ENCODE measurements at places on chromosomes 5 and 9.

GRCh38 chr5:78792345-78793055, 143.9 kb upstream of the LHFPL2 start:
- no peak for DNase-seq

DNA sequence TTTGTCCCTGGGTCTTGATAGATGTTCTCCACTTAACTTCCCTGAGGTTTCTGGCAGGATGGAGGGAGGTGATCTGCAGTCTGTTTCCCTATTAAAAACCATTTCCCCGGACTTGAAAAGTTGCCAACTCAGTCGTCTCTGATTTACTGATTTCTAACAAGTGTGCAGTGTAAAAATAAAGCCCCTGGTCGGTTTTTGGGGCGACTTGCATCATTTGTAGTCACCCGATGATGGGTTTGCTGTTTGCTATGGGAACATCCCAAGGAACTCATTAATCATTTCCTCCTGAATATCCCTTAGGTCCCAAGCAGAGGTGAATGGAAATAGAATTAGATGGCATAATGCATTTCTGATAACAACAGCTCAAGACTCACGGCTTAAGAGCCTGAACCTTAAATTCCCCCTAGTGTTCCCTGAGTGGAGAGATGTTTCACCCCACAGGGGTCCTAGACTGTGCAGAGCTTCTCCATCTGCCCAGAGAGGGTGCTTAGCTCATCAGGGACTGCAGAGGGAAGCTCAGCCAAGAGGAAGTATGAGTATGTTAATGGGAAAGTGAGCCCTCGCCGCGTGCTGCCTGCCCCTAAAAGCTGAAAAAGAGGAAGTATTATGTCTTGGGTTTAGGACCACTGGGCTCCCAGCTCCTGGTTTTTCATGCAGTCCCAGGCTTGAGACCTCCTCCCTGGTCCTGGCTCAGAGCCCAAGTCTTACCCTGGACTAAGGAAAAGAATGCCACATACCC, 115.1 kb upstream of the DAP start:
- no peak for DNase-seq

DNA sequence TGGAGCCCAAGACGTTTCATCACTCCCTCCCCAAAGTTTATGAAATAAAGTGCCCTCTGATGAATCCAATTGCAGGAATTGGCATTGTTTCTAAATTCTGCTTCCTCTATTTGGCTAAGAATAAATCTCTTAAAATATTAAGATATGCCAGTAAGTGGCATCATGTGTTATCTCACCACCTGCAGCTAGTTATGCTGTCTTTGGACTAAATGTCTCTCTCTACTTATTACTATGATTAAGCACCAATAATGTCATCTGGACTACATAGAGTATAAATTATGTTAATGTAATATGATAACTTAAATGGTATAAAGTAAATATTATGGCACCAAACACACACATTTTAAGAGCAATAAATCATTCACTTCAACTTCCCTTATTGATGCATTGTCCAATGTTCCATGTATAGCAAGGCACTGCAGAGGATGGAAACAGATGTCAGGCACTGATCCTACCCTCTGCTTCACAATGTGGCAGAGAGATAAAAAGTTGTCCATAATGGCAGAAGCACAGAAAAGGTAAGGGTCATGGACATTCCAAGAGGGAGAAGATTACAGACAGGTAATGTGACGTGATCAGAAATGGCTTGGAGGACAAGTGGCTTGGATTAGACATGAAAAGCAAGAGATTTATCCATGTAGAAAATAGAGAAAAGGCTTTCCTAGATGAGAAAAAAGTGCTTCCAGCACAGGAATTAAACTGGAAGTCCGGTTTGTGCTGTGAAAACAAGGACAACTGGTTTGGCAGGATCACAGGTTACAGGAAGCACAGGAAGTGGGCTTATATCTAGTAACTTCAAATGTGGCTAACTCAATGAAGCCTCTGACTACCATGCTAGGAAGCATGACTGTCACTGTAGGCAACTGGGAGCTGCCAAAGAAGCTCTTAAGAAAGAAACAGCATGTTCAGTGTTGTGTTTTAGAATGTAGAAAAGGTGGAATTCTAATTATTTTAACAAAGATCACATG, 26.7 kb downstream of the MARCHF11 start:
- no peak for DNase-seq

GRCh38 chr5:157273131-157273556, 7.2 kb downstream of the CYFIP2 start:
- DNase-seq = no peak

DNA sequence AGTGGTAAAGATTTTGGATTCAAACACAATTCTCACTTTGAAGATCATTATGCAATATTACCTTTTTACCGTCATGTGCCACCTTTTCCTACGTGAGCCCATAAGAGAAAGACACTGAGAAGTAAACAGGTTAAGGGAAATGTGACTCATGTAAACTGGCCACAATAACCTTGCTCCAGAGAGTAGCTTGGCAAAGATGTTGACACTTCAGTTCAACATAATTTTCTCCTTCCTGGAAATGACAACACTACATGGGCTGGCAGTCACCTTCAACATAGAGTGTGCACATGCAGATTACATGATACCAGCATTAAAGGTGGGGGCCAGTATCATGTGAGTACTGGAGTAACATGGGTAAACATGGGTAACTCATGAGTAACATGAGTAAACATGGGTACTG, 141.9 kb downstream of the CDK5RAP2 start:
- DNase-seq = no peak

- no peak for DNase-seq
These were observed 44.0 kb downstream of the NFIB start for GRCh38 chr9:14269916-14270315.

- no peak for DNase-seq
These were observed 140.1 kb upstream of the NR3C1 start for GRCh38 chr5:143543358-143544255.

GRCh38 chr5:98969400-98969799, 40.6 kb upstream of the CHD1 start:
- DNase-seq = no peak

DNA sequence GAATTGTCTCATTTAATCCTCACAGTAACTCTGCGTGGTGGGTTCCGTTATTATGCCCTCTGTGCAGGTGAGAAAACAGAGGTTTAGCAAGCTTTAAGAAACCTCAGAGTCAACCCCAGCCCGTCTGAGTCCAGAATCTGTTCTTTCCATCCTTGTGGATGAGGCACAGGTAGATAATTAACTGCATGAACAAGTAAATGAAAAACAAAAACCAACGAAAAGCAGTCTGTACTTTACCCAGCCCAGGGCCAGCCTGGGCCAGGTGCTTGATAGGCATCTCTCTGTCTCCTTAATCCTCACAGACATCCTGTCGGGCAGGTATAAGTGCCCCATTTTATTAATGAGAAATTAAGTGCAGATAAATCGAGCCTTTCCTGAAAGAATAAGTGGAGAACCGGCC, 25.3 kb upstream of the CXCL14 start:
- no peak for DNase-seq

GRCh38 chr5:95241161-95241560, 43.7 kb downstream of the MCTP1 start:
- DNase-seq = no peak

DNA sequence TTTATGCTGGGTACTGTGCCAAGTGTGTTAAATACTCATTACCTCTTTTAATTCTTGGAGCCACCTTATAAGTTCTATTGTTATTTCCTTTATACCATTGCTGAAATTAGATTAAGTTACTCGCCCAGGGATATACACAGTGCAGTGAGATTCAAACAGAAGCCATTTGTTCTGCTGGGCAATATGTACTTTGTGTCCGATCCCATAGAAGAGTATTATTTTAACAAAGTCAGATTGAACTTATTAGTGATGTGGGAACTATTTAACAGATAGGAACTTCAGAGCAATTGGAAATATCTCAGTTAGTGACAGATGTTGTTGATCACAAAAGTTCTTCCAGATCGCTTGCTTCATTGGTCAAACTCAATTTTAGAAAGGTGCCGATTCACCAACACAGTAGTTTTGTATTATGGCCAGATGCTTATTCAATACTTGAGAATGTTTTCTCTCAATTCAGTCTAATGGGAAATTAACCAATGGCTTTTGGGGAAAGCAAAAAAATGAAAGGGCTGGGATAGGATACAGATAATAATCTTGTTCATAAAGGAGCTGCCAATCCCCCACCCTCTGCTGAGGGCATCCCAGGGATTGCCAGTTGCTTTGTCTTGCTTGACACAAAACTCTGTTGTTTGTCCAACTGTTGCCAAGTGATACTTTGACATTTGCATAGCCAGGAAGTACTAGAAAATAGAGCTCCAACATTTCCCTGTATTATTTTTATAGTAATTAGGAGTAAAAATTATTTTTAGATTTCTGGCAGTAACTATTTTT, 94.8 kb upstream of the SEMA6A start:
- DNase-seq = no peak

DNA sequence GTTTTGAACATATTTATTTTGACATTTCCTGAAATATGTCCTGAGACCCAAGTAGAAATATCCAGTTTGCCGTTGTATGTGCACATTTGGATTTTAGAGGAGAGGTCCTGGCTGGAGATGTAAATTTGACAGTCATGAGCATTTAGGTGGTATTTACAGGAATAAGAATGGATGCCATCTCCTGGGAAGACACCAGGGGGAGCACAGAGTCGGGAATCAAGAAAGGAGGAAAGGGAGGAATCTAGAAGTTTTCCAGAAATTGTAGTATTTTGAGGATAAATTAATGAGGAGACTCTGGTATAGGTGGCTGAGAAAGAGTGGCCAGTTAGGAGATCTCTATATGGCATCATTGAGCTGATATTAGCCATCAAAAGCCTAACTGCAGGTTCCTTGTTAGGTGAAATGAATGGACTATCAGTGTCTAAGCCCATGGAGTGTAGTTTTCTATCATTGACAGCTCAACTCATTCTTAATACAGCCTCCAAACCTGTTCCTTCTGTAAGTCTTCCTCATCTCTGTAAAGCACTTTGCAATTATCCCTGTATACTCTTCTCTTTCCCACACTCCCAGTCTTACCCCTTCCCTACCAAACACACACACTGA, 7.2 kb downstream of the GAPT start:
- DNase-seq = no peak

- no peak for DNase-seq
These were observed 164.3 kb upstream of the BRINP1 start for GRCh38 chr9:119533504-119533903.

GRCh38 chr9:81417941-81418340, 271.4 kb downstream of the TLE1 start:
- DNase-seq = no peak

DNA sequence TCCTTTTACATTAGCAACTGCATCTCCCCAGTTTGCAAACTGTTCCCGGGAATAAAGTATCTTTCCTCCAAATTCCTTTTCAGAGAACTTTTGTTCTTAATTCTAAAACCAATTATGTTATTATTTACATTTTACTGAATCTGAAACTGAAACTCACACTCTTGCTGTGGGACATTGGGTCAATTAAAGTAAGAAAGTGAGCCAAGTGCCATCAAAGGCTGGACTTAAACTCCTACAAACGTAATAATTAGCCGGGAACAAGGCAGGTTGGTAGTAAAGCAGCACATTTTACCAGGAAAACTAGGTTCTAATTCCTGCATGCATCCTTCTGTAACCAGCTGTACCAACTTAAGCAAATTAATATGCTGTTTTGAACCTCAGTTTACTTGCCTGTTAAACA, 328.2 kb upstream of the ZNF462 start:
- no peak for DNase-seq

GRCh38 chr5:155148694-155149093, 135.1 kb downstream of the KIF4B start:
- no peak for DNase-seq

DNA sequence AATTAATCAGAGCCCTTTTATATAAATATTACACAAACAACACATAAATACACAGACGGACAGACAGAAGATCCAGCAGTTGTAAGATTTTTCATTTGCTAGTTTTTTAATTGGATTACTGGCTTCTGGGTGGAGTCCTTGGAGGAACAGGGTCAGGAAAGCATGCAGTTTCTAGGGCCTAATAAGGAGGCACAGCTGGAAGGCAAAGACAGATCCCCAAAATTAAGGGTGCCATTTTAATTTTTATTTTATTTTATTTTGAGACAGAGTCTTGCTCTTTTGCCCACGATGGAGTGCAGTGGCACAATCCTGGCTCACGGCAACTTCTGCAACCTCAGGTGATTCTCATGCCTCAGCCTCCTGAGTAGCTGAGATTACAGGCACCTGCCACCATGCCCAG, 49.5 kb downstream of the PTGS1 start:
- DNase-seq = no peak

DNA sequence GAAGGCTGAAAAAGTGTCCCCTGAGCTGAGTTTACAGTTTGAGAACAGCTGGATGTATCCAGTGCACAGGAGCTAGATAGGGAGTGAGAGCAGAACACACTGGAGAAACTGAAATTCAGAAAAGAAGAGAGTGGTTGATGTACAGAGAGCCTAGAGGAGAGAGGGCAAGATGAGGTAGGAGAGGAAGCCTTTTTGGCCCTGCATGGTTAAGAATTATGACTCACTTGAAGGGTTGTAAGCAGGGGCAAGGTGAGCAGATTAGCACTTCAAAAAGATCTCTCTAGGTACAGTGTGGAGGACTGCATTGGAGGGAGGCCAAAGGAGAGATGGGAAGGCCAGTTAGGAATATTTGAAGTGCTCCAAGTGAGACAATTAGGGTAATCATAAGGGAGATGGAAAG, 25.2 kb downstream of the MCC start:
- no peak for DNase-seq

- DNase-seq = no peak
These were observed 3.8 kb downstream of the MED27 start for GRCh38 chr9:132075853-132076252.

DNA sequence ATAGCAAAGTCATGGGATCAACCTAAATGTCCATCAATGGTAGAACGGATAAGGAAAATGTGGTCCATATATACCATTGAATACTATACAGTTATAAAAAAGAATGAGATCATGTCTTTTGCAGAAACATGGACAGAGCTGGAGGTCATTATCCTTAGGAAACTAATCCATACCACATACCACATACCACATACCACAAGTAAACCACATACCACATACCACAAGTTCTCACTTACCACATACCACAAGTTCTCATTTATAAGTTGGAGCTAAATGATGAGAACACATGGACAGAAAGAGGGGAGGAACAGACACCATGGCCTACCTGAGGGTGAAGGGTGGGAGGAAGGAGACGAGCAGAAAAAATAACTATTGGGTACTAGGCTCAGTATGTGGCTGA, 154.6 kb upstream of the GHR start:
- DNase-seq = no peak

DNA sequence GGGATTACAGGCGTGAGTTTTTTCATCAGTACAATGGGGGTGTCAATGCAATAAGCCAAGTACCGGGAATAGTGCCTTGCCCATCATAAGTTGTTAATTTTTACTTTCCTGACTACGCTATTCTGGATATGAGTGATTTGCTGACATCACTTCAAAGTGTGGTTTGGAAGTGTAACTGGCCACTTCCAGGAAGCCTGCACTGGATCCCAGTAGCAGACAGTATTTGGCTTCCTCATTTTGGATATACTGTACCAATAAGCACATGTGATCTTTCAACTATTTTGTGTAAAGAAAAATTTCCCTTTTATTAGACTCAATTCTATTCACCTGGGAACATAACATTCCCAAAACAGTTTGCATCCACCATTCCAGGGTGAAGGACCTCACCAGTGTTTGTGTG, 417.7 kb upstream of the KLF4 start:
- DNase-seq = no peak

- no peak for DNase-seq
These were observed 17.8 kb upstream of the SPATA31E1 start for GRCh38 chr9:87864915-87865314.
